Thyroid gland (tissue), 4 donors: ENCODE measurements at places on chromosomes 2 and 18. TPM values are rescaled to one million over a fixed set of nuclear protein-coding genes. Genes with fewer than 3 reads are reported as not detected.
A peak's percentile ranks its signal among the peaks of the same experiment; 100 is the strongest.

Gene UNC80
- 1.4 TPM for total RNA-seq

Gene STARD6
- total RNA-seq = not detected

Gene ZNF142
- 24.9 TPM for total RNA-seq

Gene GKN1
- not detected for total RNA-seq

Gene SERPINB3
- total RNA-seq = not detected

Gene PIEZO2
- 5.0 TPM for total RNA-seq

Gene CDH2
- 0.78 TPM for total RNA-seq

Gene CHRNG
- total RNA-seq = not detected

DNA sequence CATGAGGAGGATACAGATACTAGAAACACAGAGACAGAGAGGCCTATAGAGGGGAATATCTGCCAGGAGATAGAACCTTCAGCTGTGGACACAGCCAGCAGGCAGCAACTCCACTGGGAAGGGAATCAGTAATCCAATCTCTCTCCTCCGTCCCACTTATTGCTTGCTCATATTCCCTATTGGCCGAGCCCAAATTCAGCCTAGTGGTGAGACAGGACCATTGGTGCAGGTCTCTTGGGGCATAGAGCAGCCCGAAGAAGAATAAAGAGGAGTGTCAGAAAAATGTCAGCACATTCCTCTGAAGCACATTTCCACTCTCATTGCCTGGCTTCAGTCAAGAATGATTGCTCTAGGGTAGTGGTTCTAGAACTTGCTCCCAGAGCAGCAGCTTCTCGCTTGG is 1091.5 kb upstream of the GYPC start:
- DNase-seq = no peak
- no peaks in the 10 kb centered on the region for H3K4me1 ChIP-seq
- no peaks in the 10 kb centered on the region for H3K36me3 ChIP-seq
- no peak overlapping the region for H3K27ac ChIP-seq

GRCh38 chr2:529424-529823 is 147.8 kb downstream of the TMEM18 start:
- H3K4me1 ChIP-seq = peaks cover 3% of the 10 kb centered on the region
- H3K4me3 ChIP-seq = no peak overlapping the region
- H3K27ac ChIP-seq = no peak overlapping the region
- H3K36me3 ChIP-seq = no peaks in the 10 kb centered on the region

DNA sequence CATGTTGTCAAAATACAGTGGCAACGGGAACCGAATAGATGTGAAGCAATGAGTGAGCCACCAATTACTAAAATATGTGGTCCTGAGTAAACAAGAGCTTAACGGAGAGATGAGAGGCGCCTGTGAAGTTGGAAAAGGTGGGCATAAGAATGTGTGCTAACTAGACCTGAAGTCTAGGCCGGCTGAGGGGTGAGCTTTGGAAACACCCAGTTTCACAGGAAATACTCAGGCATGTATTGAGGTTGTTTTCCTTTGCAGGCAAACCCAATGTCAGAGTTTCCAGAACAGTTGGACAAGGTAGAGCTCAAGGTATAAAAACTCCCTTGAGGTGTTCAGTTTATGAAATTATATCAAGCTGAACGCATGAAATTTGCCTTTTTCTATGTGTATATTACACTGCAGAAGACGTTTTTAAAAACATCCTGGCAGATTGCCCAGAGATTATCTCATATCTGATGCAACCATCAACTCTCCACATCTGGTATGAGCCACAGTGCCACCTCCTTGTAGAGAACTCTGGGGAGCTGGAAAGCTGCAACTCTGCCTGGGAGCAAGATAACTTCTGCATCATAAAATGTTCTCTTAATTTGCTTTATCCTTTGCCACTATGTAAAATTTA is 3.9 kb upstream of the WDSUB1 start:
- H3K36me3 ChIP-seq = no peaks in the 10 kb centered on the region
- no peak overlapping the region for H3K27ac ChIP-seq
- DNase-seq = no peak
- no peak overlapping the region for H3K4me3 ChIP-seq
- H3K4me1 ChIP-seq = peaks cover 2% of the 10 kb centered on the region
- H3K27me3 ChIP-seq = no peaks in the 10 kb centered on the region

DNA sequence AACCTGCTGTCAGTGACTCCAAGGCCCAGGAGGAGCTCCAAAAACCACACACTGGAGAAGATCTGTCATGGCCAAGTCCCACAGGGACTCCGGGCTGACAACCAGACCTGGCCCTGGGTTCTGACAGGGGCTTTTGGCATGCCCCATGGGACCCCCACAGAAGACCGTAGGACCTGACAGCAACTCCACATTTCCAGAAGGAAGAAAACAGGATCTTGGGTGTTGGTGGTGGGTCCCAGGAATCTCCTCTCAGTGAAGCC is 275.9 kb upstream of the HS6ST1 start:
- H3K27ac ChIP-seq = no peak overlapping the region
- H3K4me1 ChIP-seq = no peaks in the 10 kb centered on the region
- DNase-seq = no peak
- H3K4me3 ChIP-seq = no peak overlapping the region
- H3K27me3 ChIP-seq = no peaks in the 10 kb centered on the region

GRCh38 chr18:36401462-36401861 is 103.9 kb downstream of the FHOD3 start:
- no peak overlapping the region for H3K4me3 ChIP-seq
- no peaks in the 10 kb centered on the region for H3K27me3 ChIP-seq
- H3K4me1 ChIP-seq = no peaks in the 10 kb centered on the region

DNA sequence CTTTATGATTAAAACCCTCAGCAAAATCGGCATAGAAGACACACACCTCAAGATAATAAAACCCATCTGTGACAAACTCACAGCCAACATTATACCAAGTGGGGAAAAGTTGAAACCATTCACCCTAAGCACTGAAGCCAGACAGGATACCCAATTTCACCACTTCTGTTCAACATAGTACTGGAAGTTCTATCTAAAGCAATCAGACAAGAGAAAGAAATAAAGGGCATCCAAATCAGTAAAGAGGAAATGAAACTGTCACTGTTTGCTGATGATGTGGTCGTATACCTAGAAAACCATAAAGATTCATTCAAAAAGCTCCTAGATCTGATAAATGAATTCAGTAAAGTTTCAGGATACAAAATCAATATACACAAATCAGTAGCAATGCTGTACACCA is 16.4 kb upstream of the RPRD1A start:
- no peaks in the 10 kb centered on the region for H3K4me1 ChIP-seq
- H3K36me3 ChIP-seq = no peaks in the 10 kb centered on the region
- no peak for DNase-seq
- no peak overlapping the region for H3K27ac ChIP-seq
- H3K4me3 ChIP-seq = no peak overlapping the region
- no peaks in the 10 kb centered on the region for H3K27me3 ChIP-seq

- H3K4me3 ChIP-seq = no peak overlapping the region
- H3K27me3 ChIP-seq = no peaks in the 10 kb centered on the region
- peak; percentile 15 for DNase-seq
- no peaks in the 10 kb centered on the region for H3K36me3 ChIP-seq
- H3K27ac ChIP-seq = no peak overlapping the region
Observed at GRCh38 chr2:4358837-4359236, 655.5 kb downstream of the DCDC2C start.

GRCh38 chr2:63648632-63649031 is 59.9 kb downstream of the MDH1 start:
- no peak for DNase-seq
- no peak overlapping the region for H3K4me3 ChIP-seq
- H3K36me3 ChIP-seq = no peaks in the 10 kb centered on the region

DNA sequence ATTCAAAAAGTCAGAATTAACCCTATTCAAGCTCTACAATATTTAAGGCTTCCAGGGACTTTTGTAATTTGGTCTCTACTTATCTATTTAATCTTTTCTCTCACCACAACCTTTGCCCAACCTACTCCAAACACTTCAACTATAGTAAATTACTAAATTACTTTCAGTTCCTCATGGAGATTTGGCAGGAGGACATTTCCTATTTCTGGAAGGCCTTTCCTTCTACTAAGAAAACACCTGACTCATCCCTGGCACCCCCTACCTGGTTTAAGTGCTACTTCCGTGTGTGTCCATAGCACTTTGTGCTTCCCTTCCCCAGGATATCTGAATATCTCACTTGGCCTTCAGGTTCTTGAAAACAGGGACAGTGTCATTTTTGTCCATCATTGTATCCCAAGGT is 96.3 kb downstream of the UPP2 start:
- DNase-seq = no peak
- H3K4me3 ChIP-seq = no peak overlapping the region
- H3K36me3 ChIP-seq = no peaks in the 10 kb centered on the region
- H3K27me3 ChIP-seq = no peaks in the 10 kb centered on the region
- H3K4me1 ChIP-seq = no peaks in the 10 kb centered on the region

GRCh38 chr2:21787941-21788340 is 664.2 kb downstream of the TDRD15 start:
- no peaks in the 10 kb centered on the region for H3K36me3 ChIP-seq
- H3K4me1 ChIP-seq = no peaks in the 10 kb centered on the region
- H3K27ac ChIP-seq = no peak overlapping the region
- no peaks in the 10 kb centered on the region for H3K27me3 ChIP-seq
- no peak overlapping the region for H3K4me3 ChIP-seq
- no peak for DNase-seq

GRCh38 chr18:79542876-79543750 is 136.5 kb upstream of the CTDP1 start:
- no peaks in the 10 kb centered on the region for H3K27me3 ChIP-seq
- no peaks in the 10 kb centered on the region for H3K4me1 ChIP-seq
- H3K27ac ChIP-seq = no peak overlapping the region
- DNase-seq = no peak
- no peaks in the 10 kb centered on the region for H3K36me3 ChIP-seq

- no peak for DNase-seq
- no peaks in the 10 kb centered on the region for H3K4me1 ChIP-seq
- no peaks in the 10 kb centered on the region for H3K27me3 ChIP-seq
- H3K27ac ChIP-seq = no peak overlapping the region
- no peaks in the 10 kb centered on the region for H3K36me3 ChIP-seq
- no peak overlapping the region for H3K4me3 ChIP-seq
Observed at GRCh38 chr2:88637464-88637863, 10.2 kb upstream of the EIF2AK3 start.

GRCh38 chr2:236986524-236987330 is 99.0 kb upstream of the COPS8 start:
- no peak overlapping the region for H3K4me3 ChIP-seq
- peak; percentile 75 for DNase-seq
- H3K27ac ChIP-seq = peak overlapping the region; percentile 82
- no peaks in the 10 kb centered on the region for H3K27me3 ChIP-seq
- H3K36me3 ChIP-seq = no peaks in the 10 kb centered on the region

DNA sequence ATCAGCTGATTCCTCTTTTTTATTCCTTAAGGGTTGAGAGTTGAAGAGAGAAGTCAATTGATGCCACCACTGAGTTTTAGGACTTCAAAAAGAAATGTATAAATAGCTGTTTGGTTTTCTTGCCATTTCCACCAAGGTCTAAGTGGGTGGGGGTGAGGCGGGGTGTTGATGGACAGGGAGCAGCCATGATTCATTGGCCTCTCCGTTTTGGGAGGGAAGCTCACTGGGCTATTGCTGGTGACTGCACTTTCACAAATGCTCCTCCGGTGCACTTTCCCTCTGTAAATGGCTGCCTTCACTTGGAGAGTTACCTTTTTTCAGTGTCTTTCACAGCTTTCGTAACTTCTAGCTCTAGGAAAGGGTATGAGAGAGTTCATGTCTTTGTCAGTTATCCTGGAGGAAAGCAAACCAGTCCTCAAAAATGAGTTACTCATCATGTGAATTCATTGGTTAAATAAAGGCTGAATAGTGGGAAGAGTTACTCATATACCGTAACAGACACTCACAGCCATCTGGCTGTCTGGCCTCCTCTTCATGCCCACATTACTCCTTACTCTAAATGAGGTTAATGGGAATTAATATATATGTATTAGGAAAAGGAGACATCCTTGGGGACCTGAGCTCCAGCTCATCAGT is 17.4 kb upstream of the CTAGE1 start:
- H3K4me1 ChIP-seq = no peaks in the 10 kb centered on the region
- H3K27ac ChIP-seq = no peak overlapping the region
- H3K36me3 ChIP-seq = no peaks in the 10 kb centered on the region
- DNase-seq = no peak
- no peaks in the 10 kb centered on the region for H3K27me3 ChIP-seq
